Brain (organoid and tissue), 16 donors: ENCODE measurements at places on chromosomes 3 and 15. TPM values are rescaled to one million over a fixed set of nuclear protein-coding genes. Genes with fewer than 3 reads are reported as not detected.
A peak's percentile ranks its signal among the peaks of the same experiment; 100 is the strongest.

The CAND2 gene
- polyA plus RNA-seq: 10.3 TPM

GRCh38 chr3:177973241-177973840 lies 562.9 kb upstream of the KCNMB2 start:
- DNase-seq: no peak

DNA sequence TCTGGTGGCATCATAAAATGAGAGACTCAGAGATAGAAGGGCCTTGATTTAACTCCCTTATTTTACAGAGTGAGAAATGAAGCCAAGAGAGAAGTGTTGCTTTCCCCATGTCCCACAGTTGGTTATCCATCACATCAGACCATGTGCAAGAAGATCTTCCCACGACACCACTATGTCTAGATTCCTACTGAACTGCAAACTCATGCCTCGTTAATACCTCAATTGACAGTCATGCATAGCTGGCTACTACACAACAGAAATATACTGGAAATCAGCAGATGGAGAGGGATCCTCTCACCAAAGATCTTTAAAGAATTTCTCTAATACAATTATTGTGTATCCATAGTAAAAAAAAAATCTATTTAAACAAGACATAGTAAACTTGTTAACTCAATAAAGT lies 33.3 kb downstream of the PEAK1 start:
- no peak for DNase-seq

- no peak for DNase-seq
Observed at GRCh38 chr15:56099311-56099710, 105.9 kb upstream of the NEDD4 start.

DNA sequence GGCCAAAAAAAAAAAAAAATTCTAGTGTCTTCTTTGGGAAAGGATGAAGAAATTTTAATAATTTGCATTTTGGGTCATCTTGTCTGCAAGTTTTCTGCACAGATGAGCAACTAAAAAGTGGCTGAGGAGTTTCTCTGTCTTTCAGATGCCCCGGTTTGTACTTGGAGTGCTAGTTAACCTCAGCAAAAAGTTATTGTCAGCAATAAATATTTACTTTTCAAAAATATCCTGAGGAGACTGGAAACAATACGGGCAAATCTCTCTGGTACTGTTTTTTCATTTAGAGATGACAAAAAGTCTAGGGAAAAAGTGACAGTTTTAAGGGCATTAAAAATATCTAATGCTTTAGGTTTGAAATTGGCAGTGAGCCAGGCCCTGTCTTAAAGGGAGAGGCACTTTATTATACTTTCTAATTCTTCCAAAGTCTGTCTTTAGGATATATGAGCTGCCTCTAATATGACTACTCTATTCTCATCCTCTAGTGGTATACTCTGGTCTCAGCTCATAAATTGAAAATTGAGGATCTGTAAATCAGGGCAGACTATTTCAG lies 436.0 kb upstream of the NR2F2 start:
- DNase-seq: peak; percentile 9

DNA sequence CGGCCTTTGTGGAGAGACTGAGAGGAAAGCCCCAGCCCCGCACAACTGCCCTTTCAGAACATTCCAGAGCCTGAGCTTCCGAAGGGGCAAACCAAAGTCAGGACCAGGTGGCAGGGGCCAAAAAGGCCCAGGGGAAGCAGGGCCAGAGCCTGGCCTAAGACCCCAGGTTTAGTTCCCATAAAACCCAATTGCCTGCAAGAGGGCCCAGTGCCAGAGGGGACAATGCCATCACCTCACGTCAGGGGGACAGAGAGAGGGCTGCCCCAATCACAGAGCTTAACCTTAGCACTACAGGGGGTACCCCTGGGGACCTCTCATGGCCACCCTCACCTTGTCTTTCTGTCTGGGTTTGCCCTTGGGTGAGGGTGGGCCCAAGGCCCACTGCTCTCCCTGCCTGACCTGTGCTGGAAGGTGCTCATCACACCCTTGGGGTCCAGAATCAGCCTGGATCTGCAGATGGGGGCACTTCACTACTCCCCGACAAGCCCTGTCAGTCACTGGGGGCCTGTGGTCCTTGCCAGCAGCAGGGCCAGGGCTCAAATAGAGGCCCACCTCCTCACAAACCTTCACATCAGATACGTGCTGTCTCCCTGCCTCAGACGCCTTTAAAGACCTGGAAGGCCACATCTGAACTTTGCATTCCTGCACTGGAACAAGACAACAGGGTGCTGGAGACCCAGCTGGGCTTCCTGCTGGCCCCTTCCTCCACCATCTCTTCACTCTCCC lies 3.8 kb downstream of the CALML4 start:
- DNase-seq: no peak

GRCh38 chr15:63517628-63518027 lies 13.2 kb downstream of the USP3 start:
- no peak for DNase-seq

GRCh38 chr3:67048067-67048714 lies 50.1 kb downstream of the KBTBD8 start:
- no peak for DNase-seq

The PP2D1 gene
- polyA plus RNA-seq: not detected

The HRG gene
- polyA plus RNA-seq: not detected

The CLEC3B gene
- 37.4 TPM for polyA plus RNA-seq

The CLDN16 gene
- not detected for polyA plus RNA-seq

GRCh38 chr3:34312684-34313083 lies 514.3 kb downstream of the PDCD6IP start:
- DNase-seq: peak; percentile 45

DNA sequence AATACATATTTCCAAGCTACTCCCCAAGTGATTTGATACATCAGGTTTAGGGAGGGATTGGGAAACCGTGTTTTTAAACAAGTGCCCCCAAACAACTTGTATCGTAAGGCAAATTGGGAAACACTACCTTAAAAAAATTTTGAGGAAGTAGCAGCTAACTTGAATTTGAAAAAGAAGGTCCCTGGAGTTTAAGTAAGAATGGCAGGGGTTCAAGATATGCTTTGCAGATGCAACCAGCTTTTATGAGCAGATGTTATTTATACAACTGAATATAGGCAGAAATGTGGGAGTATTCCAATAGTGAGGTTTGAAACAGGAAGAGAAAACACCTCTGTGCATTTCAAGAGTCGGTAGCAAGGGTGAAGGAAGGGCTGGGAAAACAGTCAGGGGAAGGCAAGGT lies 139.6 kb downstream of the IL20RB start:
- no peak for DNase-seq

- no peak for DNase-seq
Observed at GRCh38 chr3:170346481-170347392, 10.8 kb upstream of the SKIL start.

The TLR9 gene
- polyA plus RNA-seq: 0.19 TPM

The CFAP100 gene
- polyA plus RNA-seq: not detected

- DNase-seq: no peak
Observed at GRCh38 chr15:31352339-31352751, 25.7 kb downstream of the KLF13 start.

GRCh38 chr15:65333856-65334255 lies 29.4 kb downstream of the RNU5B-1 start:
- peak; percentile 40 for DNase-seq

The GADL1 gene
- polyA plus RNA-seq: 0.64 TPM

DNA sequence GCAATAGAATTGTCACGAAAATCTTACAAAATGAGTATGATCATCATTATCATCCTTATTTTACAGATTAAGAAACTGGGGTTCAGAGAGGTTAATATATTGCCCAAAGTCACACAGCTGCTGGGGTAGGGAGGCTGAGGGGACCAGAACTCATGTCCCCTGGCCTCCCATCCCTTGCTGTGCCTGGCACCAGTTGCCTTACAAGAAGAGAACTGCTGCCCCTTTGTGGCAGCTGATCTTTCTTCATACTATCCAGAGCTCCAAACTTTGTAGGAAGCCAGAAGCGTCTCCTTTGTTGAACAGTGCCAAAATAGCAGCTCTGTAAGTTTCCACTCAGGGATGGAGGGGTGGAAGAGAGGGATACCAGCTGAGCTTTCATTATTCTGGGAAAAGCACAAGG lies 236.8 kb upstream of the TBC1D5 start:
- DNase-seq: no peak

The ACKR4 gene
- polyA plus RNA-seq: not detected

- no peak for DNase-seq
Observed at GRCh38 chr15:34893967-34894366, 75.6 kb downstream of the AQR start.

- no peak for DNase-seq
Observed at GRCh38 chr3:22569570-22569969, 633.6 kb upstream of the UBE2E2 start.

GRCh38 chr3:69120879-69121464 lies 1.4 kb downstream of the LMOD3 start:
- peak; percentile 85 for DNase-seq

DNA sequence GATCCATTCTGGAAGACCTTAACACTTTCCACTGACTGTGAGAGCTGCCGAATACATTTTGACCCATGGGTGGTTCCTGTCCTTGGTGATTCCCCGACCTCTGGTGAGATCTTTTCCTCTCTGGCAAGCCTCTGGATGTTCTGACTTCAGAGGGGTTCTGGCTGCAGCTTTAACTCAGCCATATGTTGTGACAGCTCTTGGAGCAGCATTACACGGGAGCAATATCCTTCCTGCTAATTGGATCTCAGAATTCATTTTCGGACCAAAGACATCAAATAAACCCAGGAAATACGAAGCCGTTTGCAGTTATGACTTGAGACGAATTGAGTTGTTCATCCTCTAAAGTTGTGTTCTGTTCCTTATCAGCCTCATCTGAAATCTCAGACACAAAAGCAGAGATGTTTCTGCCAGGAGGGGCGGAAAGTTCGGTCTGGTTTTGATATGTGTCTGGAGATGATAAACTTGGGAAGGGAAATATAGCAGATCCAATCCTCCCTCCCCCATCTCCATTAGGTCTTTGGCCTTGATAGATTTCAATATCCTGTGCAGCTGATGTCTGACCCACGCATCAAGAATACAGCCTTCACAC lies 10.0 kb downstream of the TMEM158 start:
- peak; percentile 52 for DNase-seq

GRCh38 chr3:46068501-46068900 lies 41.2 kb upstream of the XCR1 start:
- no peak for DNase-seq

DNA sequence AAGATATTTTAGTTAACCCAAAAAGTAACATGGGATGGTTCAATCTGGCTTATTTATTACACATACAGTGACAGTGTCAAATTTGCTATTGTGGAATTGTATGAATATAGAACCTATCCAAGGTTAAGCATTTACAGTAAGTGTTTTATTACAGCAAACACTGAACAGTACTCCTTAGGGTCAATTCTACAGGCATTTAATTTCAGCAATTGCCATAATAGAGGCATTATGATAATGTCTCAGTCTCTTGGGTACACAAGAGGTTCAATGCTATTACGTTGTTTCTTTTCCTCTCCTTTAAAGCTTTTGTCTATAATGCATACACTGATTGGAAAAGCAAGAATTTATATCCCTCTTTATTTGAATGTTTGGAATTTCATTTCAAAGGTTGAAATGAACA lies 275.7 kb upstream of the NAALADL2 start:
- no peak for DNase-seq

- no peak for DNase-seq
Observed at GRCh38 chr3:66997560-66998112, 471 bp upstream of the KBTBD8 start.

- DNase-seq: no peak
Observed at GRCh38 chr15:37824717-37825382, 109.6 kb upstream of the TMCO5A start.

The DUOX1 gene
- 1.3 TPM for polyA plus RNA-seq

The TEX55 gene
- polyA plus RNA-seq: 0.37 TPM

- DNase-seq: no peak
Observed at GRCh38 chr15:58109419-58109818, 28.8 kb upstream of the AQP9 start.

GRCh38 chr3:179902061-179902460 lies 134.7 kb downstream of the PEX5L start:
- no peak for DNase-seq

The FBN1 gene
- 5.1 TPM for polyA plus RNA-seq
